ENCODE measurements at places on chromosomes 3 and 15.

- DNase-seq: no peak
Measured at GRCh38 chr3:159239059-159239458, 437.2 kb downstream of the MFSD1 start.

- no peak for DNase-seq
Measured at GRCh38 chr3:37989821-37990480, 635 bp upstream of the VILL start.

DNA sequence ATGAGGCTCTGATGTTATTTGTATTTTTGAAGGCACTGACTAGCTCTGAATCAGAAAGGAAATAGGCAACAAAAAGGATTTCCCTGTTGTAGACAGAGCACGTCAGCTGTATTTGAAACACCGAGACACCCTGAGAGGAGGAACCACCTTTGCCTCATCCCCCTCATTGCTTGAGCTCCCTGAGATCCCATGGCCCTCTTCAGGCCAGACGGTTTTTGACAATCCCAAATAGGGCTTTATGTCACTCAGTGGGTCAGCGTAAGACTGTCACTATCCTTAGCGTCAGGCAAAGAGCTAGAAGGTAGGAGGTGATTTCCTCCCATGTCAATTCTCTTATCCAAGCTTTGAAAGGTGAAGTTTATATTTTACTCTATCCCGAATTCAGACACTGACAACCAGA is 254.3 kb downstream of the ZNF621 start:
- no peak for DNase-seq

DNA sequence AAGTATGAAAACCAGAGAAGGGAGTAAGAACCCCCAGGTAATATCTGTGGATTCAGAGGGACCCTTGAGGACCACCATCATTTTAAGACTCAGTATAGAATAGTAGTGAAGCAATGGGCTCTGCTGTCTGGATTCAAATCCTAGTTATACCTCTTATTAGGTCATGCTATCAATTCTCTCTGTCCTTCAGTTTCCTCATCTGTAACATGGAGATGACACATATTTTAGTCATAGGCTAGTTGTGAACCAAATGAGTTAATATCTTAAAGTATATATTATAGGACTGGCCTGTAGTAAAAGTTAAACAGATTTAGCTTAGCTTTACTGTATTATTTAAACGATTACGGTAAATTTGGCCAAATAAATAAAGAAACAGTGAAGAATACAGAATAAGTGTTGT is 177.3 kb upstream of the GOLIM4 start:
- DNase-seq: no peak

- DNase-seq: peak; percentile 20
Measured at GRCh38 chr3:28924744-28925360, 356.0 kb upstream of the RBMS3 start.

- peak; percentile 59 for DNase-seq
Measured at GRCh38 chr3:24683633-24684384, 189.2 kb upstream of the THRB start.

GRCh38 chr3:37492977-37493471 is 318.6 kb upstream of the LRRFIP2 start:
- peak; percentile 66 for DNase-seq

- no peak for DNase-seq
Measured at GRCh38 chr15:27183201-27183600, 212.2 kb downstream of the GABRG3 start.

GRCh38 chr3:162538906-162539305 is 1042.3 kb downstream of the OTOL1 start:
- no peak for DNase-seq

DNA sequence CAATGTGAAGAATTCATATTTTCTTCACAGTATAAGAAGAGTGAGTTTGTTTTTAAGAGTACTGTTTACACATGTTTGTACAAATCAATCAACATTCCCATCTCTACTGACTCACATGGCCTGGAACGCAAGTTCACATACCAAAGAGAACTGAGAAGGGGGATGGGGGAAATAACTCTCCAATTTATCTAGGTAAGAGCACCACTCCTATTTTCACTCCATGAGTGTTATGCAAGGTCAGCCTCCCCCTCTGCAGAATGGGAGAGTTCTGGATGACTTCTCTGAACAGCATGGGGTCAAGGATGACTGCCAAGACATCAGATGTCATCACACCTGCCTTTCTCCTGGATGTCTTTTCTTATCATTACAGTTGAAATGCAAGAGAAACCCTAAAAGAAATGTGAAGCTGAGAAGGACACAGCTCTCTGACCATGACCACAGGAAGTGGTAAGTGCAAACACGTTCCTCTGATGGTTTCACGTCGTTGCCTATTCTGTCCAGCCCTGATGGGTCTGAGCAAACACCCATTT is 95.2 kb downstream of the SEMA6D start:
- no peak for DNase-seq

GRCh38 chr3:25380222-25380739 is 47.8 kb upstream of the RARB start:
- DNase-seq: no peak
